ENCODE measurements at places on chromosomes 2 and 18.

DNA sequence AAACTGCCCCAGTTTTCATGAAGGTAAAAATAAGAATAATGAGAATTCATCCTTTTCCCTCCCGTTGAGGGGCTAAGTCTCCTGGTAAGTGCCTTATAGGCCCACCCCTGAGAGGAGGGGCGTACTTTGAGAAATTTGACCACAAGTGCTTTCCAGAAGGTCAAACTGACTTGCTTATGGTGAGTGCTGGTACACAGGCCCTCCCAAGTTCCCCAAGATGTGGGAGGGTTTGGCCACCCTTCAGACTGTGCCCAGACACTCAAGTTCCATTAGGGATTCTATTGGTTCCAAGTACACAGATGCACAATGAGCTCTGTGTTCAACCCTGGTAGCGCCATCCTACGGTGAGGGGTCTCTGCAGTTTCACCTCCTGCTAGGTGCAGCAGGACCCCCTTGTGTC is 205.1 kb downstream of the CTIF start:
- no peak for DNase-seq

DNA sequence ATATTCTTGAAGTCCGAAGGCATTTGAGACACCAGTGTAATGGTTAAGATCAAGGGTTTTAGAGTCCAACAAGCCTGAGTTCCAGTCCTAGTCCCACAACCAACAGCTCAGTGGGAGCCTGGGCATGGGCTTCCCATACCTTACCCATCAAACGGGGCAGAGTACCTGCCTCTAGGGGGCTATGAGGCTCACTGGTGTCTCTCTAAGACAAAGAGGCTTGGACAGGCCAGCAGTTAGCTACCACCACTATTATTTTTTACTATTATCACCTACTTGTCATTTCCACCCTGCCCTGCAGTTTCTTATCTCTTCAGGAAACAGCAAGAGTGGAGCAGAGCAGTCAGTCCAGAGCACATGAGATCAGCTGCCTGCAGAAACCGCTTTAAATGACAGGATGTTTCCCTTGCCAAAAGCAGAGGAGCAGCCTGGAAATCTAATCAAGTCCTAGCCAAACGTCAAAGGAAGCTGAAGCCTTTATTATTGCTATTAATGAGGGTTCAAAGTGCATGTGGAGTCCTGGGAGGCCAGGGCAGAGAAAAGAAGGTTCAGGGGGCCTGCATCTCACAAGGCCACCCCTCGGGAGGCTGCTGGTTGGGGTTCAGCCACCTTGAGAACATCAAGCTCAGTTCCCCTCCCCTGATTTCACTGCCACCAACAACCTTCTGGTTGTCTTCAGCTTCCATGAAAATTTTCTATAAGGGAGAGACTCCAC is 66.6 kb downstream of the STPG4 start:
- DNase-seq = no peak

DNA sequence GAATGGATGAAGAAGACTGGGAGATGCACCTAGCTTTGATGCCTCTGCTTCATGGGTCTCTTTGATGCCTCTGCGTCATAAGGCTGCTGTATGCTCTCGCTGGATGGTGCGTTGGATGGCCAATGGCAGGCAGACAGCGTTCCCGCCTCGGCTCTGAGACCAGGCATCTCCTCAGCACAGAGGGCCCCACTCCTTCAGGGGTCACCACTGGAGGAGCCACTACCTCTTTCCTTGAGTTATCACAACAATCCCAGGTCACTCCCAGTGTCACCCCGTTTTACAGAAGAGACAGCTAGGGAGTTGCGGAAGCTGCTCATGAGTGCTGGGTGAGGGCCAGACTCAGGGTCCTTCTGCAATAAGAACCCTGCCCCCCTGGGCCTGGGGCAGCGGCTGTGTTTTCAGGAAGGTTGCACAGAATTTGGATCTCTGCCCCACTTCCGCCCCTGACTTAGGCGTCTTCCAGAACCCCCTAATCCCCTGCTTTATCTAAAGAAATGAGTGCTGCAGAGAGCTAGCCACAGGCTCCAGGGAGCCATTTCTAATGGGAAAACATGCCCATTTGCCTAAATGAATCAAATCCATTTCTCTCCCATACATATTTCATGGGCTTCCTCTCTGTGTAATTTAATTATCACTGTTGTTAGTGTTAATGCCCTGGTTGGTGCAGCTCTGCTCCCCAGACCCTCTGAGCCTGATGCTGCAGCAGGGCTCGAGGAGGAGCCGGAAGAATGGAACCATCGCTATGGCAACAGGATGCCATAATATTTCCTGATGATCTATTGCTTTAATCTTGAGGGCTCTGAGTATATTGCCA is 131.8 kb upstream of the HS6ST1 start:
- no peak for DNase-seq

GRCh38 chr2:197606180-197606579 is 69.2 kb downstream of the RFTN2 start:
- no peak for DNase-seq

- no peak for DNase-seq
Measured at GRCh38 chr18:59870623-59871130, 29.1 kb upstream of the PMAIP1 start.

- DNase-seq = peak; percentile 13
Measured at GRCh38 chr18:4750393-4751346, 295.6 kb upstream of the DLGAP1 start.

DNA sequence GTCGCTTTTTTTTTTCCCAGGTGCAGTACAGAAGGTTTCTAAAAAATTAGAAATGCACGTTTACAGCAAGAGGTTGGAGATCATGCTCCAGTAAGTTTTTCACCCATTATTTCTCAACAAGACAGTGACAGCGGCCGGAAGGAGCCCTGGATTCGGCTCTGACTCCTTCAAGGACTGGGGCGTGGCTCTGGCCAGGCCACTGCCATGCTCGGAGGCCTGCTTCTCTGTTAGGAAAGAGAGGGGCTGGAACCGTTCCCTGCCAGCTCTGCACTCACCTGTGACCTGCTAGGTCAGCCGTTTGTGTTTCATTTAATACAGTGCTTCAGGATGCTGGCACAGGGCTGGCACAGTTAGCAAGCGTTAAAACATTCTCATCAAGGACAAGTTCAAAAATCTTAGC is 6.7 kb upstream of the IAH1 start:
- no peak for DNase-seq

GRCh38 chr2:108301558-108301957 is 12.9 kb downstream of the SULT1C2 start:
- no peak for DNase-seq

- DNase-seq = no peak
Measured at GRCh38 chr2:143175438-143175837, 46.2 kb downstream of the ARHGAP15 start.

- DNase-seq = no peak
Measured at GRCh38 chr2:150464270-150464669, 23.2 kb downstream of the RND3 start.

Data from hippocampal formation (tissue), 2 donors.